ENCODE measurements at places on chromosomes 12 and 14. TPM values are rescaled to one million over a fixed set of nuclear protein-coding genes. Genes with fewer than 3 reads are reported as not detected.

SPIC gene
- 0.32 TPM for polyA plus RNA-seq

KRT76 gene
- not detected for polyA plus RNA-seq

AGAP2 gene
- polyA plus RNA-seq, result 0.28 TPM

OTOGL gene
- 0.01 TPM for polyA plus RNA-seq

PRPF39 gene
- 3.1 TPM for polyA plus RNA-seq

All from liver (tissue), 10 donors.